Stomach (tissue), 19 donors: ENCODE measurements at places on chromosomes 3 and 15. TPM values are rescaled to one million over a fixed set of nuclear protein-coding genes. Genes with fewer than 3 reads are reported as not detected.
A peak's percentile ranks its signal among the peaks of the same experiment; 100 is the strongest.

GRCh38 chr3:43537225-43537624 is 84.6 kb downstream of the ANO10 start:
- H3K4me1 ChIP-seq, result no peaks in the 10 kb centered on the region
- no peaks in the 10 kb centered on the region for H3K36me3 ChIP-seq
- no peak for DNase-seq
- no peak overlapping the region for H3K27ac ChIP-seq
- no peaks in the 10 kb centered on the region for H3K27me3 ChIP-seq

DNA sequence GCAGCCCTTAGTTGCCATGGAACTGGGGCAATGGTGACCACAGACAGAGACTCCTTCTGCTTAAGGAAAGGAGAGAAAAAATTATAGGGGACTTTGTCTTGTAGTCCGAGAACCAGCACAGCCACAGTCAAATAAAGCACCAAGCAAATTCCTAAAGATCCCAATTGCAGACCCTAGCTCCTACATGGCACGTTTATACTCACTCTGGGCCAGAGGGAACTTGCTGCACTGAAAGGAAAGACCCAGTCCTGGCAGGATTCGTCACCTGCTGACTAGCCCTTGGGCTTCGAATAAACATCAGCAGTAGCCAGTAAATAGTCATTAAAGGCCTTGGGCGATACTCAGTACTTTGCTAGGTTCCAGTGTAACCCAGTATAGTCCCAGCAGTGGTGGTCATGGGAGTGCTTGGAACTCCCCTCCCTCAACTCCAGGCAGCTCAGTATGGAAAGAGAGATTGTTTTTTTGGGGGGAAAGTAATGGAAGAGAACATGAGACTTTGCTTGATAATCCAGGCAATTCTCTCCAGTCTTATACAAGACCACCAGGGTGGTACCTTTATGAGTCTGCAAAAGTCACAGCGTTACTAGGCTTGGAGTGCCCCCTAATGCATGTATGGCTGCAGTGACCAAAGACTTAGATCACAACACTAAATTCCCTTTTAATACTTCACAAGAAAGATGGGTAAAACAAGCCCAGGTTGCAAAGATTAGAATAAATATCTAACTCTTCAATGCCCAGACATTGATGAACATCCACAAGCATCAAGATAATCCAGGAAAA is 66.4 kb upstream of the AGTR1 start:
- no peak overlapping the region for H3K27ac ChIP-seq
- H3K27me3 ChIP-seq, result no peaks in the 10 kb centered on the region
- no peak for DNase-seq
- no peak overlapping the region for H3K4me3 ChIP-seq

- no peaks in the 10 kb centered on the region for H3K36me3 ChIP-seq
- H3K27me3 ChIP-seq, result no peaks in the 10 kb centered on the region
- H3K27ac ChIP-seq, result no peak overlapping the region
These were observed 437.1 kb downstream of the SHQ1 start for GRCh38 chr3:72411126-72411525.

DNA sequence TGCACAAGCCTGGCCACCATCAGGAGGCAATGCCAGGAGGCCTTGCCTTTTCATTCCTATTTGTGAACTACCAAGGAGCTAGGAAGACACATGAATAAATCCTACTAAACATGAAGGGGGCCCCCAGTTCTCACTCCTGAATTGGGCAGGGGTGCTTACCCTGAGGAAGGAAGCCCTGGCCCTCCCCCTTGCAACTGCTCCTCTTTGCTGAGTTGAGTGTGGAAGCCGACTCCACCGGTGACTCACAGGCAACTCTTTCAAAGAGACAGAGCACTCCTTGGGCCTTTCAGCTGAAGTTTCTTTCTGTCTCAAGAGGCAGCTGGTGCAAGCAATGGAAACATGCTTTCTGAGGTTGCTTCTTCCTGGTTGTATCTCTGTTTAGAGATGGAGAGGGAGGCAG is 1.7 kb downstream of the GABRG3 start:
- H3K27me3 ChIP-seq, result peaks cover 42% of the 10 kb centered on the region
- no peaks in the 10 kb centered on the region for H3K4me1 ChIP-seq
- no peak overlapping the region for H3K27ac ChIP-seq
- H3K4me3 ChIP-seq, result no peak overlapping the region
- no peak for DNase-seq

- H3K4me1 ChIP-seq, result no peaks in the 10 kb centered on the region
- H3K27ac ChIP-seq, result no peak overlapping the region
- H3K36me3 ChIP-seq, result no peaks in the 10 kb centered on the region
- H3K27me3 ChIP-seq, result no peaks in the 10 kb centered on the region
- no peak overlapping the region for H3K4me3 ChIP-seq
These were observed 215.5 kb upstream of the LRTM1 start for GRCh38 chr3:55143336-55143735.

DNA sequence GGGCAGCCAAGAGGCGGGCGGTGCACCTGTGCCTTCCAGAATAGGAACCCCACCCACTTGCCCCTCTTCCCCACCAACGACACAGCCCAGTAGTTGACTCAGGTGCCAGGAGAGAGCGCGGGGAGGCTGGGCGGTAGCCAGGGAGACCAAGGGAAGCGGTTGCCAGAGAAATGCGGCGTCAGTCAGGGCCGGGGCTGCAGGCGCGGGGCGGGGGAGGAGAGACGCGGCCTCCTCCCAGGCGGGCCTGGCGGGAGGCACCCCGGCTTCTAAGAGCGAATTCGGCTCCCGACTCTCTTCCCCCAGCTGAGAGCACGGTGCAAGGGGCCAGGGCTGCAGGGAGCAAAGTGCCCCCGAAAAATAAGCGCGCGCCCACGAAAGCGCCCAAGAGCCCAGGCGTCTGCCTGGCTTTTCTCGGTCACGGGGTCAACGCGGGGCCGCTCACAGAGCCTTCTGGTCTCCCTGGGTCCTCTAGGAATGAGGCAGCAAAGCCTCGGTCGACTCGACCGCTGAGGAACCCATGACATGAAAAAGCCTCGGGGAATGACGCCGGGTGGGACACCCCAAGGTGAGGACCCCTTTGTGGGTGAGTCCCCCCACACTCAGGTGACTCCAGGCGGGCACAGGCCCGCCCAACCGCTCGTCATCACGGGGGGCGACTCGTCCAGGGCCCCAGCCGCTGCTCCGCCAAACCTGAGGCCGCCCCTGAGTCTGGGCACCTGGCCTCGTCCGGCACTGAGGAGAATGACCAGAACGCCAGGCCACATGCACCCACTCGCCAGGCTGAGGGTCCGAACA is 716 bp downstream of the CPEB1 start:
- H3K4me3 ChIP-seq, result peak overlapping the region; percentile 50
- H3K4me1 ChIP-seq, result peaks cover 22% of the 10 kb centered on the region
- H3K27ac ChIP-seq, result no peak overlapping the region
- no peaks in the 10 kb centered on the region for H3K36me3 ChIP-seq

- H3K4me1 ChIP-seq, result peaks cover 9% of the 10 kb centered on the region
- no peak overlapping the region for H3K4me3 ChIP-seq
- no peaks in the 10 kb centered on the region for H3K27me3 ChIP-seq
- peak overlapping the region; percentile 32 for H3K27ac ChIP-seq
These were observed 50.8 kb downstream of the RBMS3 start for GRCh38 chr3:29331456-29332194.

DNA sequence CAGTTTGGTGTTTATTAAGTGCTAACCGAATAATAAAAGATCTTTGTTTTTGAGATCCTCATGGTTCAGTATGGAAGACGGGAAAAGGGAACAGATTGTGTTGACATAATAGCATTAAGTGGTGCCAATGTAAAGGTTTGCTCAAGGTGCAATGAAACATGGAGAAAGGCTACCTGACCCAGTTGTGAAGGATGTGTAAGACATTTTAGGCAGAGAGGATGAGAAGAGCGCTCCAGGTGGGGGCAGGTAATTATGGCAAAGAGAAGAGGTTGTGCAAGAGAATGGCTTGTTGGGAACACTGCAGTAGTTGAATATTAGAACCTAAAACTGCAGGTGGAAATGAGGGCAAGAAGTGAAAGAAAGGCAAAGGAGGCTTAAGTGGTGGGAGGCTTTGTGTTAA is 140.8 kb downstream of the DIPK2A start:
- no peaks in the 10 kb centered on the region for H3K36me3 ChIP-seq
- DNase-seq, result no peak

DNA sequence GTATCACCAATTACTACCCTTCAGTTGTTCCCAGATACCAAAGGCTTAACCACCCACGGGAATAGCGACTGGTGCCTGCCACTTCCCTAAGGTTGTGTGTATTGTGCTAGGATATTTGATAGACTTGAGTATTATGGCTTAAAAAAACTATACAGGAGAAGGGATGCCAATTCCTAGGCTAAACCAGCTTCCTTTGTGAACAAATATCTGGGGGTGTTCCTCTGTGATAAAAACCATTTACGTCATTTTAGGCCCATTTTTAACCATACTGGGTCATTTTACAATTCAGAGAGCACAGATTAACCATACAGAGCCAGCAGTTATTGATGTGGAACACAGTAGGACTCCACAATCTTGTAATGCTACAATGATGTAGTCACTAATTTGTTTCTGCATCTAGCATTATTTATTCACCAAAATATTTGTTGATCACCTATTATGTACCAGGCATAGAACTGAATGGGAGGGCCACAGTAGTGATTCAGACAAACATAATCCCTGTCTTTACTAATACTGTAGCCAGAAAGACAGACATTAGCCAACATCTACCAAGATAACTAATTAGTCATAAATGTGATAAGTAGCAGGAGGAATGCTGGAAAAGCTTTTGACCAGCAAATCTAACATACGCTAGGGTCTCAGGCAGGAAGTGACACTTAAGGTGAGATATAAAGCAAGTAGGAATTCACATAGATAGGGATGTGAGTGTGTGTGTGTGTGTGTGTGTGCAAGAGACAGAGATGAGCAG is 184.8 kb downstream of the MECOM start:
- H3K27ac ChIP-seq, result no peak overlapping the region
- H3K36me3 ChIP-seq, result no peaks in the 10 kb centered on the region
- H3K27me3 ChIP-seq, result no peaks in the 10 kb centered on the region
- DNase-seq, result no peak

GRCh38 chr3:73228437-73228836 is 167.0 kb downstream of the EBLN2 start:
- no peaks in the 10 kb centered on the region for H3K36me3 ChIP-seq
- H3K27ac ChIP-seq, result no peak overlapping the region
- no peak overlapping the region for H3K4me3 ChIP-seq
- no peak for DNase-seq
- no peaks in the 10 kb centered on the region for H3K27me3 ChIP-seq

DNA sequence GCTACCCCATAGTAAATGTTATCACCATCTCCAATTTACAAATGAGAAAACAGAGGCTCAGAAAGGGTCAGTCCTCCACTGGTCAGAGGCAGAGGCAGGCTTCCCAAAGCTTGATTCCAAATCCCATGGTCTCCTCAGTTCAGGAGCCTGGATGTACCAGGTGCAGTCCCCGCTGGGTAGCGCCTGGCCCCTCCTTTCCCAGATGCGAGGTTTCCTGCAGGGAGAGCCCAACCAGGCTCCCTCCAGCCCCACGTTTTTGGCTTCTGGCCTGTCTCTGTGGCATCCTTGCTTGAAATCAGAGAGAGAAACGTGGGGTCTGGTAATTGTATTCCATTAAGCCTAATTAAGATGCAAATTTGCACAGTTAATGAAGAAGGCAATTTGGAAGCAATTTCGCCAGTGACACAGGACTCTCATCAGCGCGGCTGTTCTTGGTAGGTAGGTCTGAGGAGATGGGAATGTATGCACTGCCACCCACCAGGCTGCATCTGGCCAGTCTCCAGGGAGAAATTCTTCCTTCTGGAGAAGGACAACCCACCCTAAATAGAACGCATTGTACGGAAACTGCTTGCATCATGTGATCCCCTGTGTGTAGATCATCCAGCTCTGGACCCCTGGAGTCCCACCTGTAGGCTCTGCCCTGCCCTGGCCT is 50.5 kb downstream of the HRH1 start:
- no peaks in the 10 kb centered on the region for H3K27me3 ChIP-seq
- H3K27ac ChIP-seq, result no peak overlapping the region
- no peaks in the 10 kb centered on the region for H3K4me1 ChIP-seq
- no peak for DNase-seq

DNA sequence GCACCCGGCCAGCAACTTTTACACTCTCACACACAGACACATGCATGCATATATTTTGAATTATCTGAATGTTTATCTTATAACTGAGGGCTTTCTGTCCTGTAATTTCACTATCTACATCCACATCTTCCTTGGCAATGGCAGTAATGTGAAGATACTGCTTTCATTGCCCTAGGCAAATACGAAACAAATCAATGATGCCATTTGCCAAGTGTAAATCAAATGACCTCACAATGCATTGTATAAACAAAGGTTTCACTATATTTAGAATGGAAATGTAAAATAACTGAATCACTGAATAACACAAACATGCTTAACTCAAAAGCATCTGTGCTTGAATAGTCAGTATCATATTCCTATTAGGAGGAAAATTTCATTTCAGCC is 455.6 kb downstream of the TBL1XR1 start:
- H3K27ac ChIP-seq, result no peak overlapping the region
- no peak for DNase-seq
- H3K4me3 ChIP-seq, result no peak overlapping the region
- H3K36me3 ChIP-seq, result no peaks in the 10 kb centered on the region
- no peaks in the 10 kb centered on the region for H3K4me1 ChIP-seq

DNA sequence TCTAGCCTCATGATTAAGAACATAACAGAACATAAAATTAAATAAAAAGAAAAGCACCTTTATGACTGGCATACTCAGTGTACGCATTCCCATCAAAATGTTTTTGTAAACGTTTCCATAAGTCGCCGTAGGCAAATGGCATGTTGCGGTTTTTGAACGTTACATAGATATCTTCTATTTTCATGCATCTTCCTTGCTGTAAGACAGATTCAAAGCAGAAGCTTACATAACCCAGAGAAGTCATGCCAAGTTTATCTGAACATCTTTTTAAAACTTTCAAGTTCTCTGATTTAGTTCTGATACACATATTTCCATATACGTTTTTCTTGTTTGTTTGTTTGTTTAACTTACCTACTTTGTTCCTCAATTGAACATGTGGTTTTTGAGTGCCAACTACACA is 388.6 kb downstream of the GABRG3 start:
- peaks cover 4% of the 10 kb centered on the region for H3K4me1 ChIP-seq
- no peaks in the 10 kb centered on the region for H3K36me3 ChIP-seq
- no peak for DNase-seq
- H3K27me3 ChIP-seq, result peaks cover 13% of the 10 kb centered on the region
- no peak overlapping the region for H3K4me3 ChIP-seq

DNA sequence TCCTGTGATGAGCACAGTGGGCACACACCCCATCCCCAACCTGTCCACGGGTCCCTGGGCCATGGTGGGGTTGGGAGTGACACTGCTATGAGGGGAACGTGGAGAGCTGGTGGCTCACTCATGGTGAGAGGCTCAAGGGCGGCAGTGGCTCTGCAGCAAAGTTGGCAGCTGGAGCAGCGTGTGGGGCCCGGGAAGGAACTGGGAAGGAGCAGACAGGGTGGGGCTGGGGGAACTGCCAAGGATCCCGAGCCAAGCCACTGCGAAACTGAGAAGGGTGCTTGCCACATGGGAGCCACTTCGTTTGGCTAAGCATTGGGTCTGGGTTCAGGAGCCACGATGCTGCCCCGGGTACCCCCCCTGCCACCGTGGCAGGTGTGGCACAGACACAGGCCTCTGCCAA is 80.1 kb downstream of the SNRK start:
- H3K4me1 ChIP-seq, result peaks cover 16% of the 10 kb centered on the region
- peak overlapping the region; percentile 6 for H3K4me3 ChIP-seq
- peaks cover 9% of the 10 kb centered on the region for H3K36me3 ChIP-seq
- H3K27ac ChIP-seq, result peak overlapping the region; percentile 68
- H3K27me3 ChIP-seq, result no peaks in the 10 kb centered on the region
- peak; percentile 59 for DNase-seq

BCHE gene
- total RNA-seq, result 37.8 TPM

AMIGO3 gene
- not detected for total RNA-seq

RGMA gene
- total RNA-seq, result 1.7 TPM

ANKRD34C gene
- not detected for total RNA-seq
